ENCODE measurements at places on chromosomes 7 and 10.

DNA sequence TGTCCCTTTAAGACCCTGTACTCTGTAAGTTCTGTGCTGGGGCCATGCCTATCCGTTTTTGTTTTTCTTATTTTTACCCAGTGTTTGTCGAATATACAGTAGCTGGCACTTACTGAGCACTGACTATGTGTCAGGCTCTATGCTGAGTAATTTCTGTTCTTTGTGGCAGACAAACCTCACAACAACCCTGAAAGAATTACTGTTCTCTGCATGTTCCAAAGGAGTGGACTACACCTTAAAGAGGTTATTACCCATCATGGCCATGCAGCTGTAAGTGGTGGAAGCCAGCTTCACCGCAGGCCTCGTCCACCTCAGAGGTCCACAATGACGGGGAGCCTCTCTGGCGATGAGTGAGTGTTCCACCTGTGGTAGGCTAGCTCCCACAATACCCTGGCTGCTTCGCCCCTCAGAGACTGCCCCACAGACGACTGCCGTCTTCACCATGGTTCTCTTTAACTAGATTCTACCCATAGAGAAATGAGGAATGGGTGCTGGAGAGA, 30.1 kb upstream of the RBM20 start:
- DNase-seq: no peak

GRCh38 chr7:134469622-134470021, 10.7 kb upstream of the AKR1B1 start:
- DNase-seq: no peak

- DNase-seq: no peak
Measured at GRCh38 chr7:132817949-132818348, 241.7 kb upstream of the PLXNA4 start.

- DNase-seq: no peak
Measured at GRCh38 chr7:101614939-101615302, 14.2 kb downstream of the MYL10 start.

- no peak for DNase-seq
Measured at GRCh38 chr7:45176886-45177731, 19.5 kb downstream of the RAMP3 start.

- no peak for DNase-seq
Measured at GRCh38 chr7:104045183-104045582, 55.7 kb upstream of the RELN start.

- DNase-seq: no peak
Measured at GRCh38 chr10:122513053-122513452, 47.5 kb upstream of the DMBT1 start.

GRCh38 chr10:71864911-71865361, 13.9 kb upstream of the PSAP start:
- DNase-seq: no peak

GRCh38 chr10:133229265-133230043, 563 bp upstream of the UTF1 start:
- no peak for DNase-seq

DNA sequence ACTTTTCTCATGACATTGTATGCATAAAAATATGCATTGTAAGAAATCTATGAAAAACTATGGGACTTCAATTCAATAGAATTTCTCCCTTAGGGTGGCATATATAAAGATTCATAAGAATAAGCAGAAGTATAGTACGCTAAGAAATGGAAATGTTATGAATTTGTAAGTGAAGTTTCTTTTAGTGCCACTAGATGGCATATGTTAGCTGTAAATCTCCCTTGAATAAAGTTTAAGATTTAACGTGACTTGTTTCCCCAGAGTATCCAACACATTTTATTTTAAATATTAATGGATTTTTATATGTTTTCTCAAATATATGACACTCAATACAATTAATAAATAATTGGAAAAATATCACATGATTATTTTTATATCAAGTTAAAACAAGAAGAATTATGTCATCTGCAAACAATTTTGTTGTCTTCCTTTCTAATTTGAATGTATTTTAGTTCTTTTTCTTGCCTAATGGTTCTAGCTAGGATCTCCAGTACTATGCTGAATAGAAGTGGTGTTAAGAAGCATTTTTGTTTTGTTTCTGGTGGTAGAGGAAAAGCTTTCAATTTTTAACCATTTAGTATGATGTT, 287.2 kb downstream of the HGF start:
- no peak for DNase-seq

DNA sequence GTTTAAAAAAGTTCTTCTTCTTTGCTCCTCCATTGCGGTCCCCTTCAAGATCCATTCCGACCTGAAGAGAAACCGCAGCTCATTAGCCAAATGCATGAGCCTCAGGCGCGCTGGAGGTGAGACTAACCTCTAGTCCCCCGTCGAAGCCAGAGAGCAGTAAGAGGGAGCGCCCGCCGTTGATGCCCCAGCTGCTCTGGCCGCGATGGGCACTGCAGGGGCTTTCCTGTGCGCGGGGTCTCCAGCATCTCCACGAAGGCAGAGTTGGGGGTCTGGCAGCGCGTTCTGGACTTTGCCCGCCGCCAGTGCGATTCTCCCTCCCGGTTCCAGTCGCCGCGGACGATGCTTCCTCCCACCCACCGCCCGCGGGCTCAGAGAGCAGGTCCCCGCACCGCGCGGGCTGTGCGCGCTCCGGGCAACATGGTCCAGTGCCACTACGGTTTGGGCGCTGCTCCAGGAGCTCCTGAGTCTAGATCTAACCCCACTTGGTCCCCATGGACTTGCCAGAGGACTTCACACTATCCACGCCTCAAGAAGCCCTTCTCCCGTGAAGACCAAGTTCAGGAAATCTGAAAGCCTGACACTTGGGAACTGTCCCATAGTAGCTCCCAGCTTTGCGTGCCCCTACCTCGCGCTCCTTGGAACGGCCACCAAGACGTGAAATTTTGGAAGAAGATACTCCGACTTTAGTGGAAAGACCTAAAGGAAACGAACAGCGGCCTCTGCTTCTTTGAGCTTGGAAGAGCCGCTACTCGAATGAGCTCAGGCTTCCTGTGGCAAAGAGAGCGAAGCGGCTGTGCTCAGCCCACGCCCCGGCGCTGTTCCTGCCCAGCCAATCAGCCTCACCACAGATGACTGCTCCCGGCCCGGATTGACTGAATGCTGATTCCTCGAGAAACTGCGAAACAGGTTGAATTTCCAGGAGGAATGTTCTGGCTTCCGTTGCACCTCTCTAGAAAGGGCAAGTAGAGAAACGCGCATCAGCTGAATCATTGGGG, at the start of gene ABCB1:
TSS of gene ABCB1 (minus strand) at position 755 of the 995 bp plus-strand sequence. CDS start at position 55, 700 bp downstream.
- peak; percentile 54 for DNase-seq

GRCh38 chr7:52540041-52540440, 495.4 kb upstream of the POM121L12 start:
- no peak for DNase-seq

DNA sequence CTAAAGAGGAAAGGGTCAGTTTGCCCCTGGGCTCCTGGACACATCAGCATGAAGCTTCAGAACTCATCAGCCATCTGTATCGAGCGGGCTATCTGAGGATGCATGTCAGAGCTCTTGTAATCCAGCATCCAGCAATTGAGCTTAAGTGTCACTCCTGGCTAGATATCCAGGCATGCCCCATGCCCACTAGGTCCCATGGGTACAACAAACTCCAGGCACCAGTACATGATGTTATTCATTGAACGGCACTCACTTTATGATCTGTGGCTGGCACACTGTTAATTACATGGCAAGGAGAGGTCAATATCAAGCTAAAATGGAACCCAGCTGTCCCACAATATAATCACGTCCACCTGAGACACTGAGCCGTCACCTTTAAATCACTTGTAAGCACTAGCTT, 274.2 kb downstream of the ELMO1 start:
- DNase-seq: no peak

DNA sequence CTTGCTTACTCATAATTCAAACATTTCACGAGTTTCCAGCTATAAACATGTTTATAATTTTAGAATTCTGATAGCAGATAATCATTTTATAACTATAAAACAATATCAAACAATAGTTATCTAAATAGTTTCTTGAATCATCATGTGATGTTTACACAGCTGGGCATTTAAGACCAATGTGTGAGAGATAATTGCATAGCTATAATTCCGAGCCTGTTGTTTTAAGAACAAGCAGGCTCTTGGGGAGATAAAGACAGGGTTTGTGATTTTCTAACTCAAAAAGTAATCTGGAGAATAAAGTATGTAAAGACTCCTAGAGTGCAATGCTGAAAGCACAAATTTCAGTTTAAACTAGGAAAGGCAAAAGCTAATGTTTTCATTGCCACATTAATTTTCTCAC, 331.2 kb downstream of the LRRTM3 start:
- DNase-seq: no peak

GRCh38 chr7:27661811-27662489, 733 bp downstream of the HIBADH start:
- DNase-seq: no peak

DNA sequence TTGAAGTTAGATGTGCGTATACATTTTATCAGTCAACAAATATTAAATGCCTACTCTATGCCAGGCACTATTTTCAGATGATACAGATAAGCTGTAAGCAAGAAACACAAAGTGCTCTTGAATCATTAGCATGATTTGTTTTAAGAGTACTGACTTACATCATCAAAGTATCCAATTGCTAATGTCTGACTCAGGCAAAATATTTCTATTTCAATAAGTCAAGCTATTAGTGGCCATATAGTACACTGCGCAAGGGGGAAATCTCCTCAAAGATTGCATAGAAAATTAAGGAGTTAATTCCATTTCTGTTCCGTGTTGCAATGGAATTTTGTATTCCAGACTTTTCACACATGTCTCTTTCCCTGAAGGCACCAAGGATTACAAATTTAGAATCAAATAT, 46.1 kb upstream of the DNAJC1 start:
- DNase-seq: no peak

GRCh38 chr10:50937230-50937907, 51.9 kb upstream of the A1CF start:
- DNase-seq: no peak
